ENCODE measurements at places on chromosomes 7 and 10.

DNA sequence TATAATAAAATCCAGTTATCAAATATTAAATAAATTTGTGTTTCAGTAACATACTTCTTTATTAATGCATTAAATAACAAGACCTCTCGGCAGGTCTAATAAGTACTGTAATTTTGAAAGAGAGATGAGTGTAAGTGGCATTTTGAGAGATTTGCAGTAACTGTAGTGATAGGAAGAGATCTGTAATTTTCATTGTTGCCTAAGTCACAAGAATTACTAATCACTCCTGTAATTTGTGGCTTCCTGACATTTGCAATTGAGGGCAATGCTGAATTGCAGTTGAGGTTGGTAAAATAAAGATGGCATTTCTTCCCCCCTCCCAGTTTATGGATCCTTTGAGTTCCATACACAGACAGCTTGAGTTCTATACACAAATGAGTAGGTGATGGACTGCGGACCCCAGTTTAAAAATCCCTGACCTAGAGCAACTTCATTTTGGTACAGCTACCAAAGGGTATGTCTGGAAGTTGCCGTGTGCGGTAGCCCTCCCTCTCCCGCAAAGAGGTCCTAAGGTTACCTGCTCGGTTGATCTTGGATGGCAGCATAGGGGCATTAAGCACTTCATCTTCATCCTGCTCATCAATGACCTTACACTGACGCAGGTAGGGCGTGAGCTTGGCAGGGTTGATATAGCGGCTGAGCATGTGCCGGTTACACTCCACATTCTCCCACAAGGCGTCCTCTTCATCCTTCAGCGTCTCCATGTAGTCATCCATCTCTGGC lies 96.4 kb downstream of the CARD11 start:
- DNase-seq, result no peak

DNA sequence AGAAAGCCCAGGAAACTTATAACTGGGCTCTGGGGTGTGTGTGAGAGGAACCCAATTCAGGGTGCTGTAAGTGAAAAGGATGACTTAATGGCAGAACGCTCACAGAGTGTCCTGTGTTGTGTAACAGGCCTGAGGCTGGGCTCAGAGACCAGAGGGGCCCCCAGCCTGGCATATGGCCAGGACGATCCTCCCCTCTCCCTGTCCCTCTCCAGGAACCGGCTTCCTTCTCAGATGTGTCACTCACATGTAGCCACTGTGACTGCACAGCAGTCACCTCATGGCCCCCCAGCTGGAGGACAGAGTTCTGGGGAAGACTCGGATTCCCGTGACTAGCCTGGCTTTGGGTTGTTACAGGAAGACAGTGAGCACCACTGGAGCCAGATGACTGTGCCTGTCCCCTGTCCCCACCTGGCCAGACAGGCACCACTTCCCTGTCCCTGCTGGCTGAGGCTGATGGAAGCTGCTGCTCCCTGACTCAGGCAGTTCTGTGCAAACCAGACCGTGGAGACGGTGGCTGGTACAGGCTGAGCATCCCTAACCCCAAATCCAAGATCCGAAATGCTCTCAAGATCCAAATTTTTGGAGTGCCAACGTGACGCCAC lies 220.5 kb downstream of the MLLT10 start:
- DNase-seq, result no peak

GRCh38 chr10:12444981-12445700 lies 95.8 kb downstream of the CAMK1D start:
- DNase-seq, result no peak

GRCh38 chr10:31580646-31581045 lies 261.6 kb downstream of the ZEB1 start:
- DNase-seq, result no peak

DNA sequence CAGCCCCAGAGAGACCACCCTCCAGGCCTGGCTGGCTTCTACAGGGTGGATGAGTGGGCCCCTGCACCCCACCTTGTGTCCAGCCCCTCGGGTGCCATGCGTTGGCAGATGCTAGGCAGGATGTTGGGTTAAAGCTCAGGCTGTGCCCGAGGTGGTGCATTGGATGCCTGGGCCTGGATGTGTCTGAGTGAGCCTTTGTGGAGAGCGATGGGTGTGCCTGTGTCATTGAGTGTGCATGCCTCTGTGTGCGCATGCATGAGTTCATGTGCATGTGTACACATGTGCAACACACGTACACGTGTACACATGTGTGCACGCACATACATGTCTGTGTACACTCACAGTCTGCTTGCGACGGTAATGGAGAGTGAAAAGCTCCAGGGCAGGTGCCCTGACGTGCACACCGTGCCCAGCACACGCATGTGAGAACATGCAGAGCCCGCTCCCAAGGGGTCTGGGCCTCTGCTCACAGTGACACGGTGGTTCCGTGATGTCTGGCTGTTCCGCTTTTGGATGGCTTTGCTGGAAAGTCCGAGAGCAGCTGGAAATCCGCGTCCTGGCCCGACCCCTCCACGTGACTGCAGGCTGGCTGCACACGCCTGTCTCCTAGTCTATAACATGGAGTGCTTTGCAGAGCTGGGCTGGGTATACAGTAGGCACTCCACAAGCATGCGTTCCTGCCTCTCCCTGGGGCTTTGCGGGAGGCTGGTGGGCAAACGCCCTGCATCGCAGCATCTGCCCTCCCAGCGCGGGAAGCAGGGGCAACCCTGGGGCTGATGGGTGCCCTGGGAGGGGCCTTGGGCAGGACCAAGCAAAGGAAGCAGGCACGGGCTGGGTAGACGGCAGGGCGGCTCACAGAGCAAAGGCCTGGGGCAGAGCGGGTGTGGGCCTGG lies 36.9 kb downstream of the ELFN1 start:
- no peak for DNase-seq

GRCh38 chr10:30309403-30309802 lies 39.7 kb downstream of the MTPAP start:
- no peak for DNase-seq

DNA sequence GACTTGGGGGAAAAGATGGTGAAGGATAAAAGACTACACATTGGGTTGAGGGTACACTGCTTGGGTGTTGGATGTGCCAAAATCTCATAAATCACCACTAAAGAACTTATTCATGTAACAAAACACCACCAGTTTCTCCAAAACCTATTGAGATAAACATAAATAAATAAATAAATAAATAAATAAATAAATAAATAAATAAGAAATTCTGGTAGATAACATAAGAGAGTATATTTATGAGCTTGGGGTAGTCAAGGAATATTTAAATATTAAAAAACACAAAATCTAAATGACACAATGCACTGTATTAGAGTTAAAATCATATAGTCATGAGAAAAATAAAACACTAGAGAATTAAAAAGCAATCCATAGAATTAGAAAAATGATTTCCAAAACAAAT lies 333.5 kb upstream of the NRG3 start:
- no peak for DNase-seq

DNA sequence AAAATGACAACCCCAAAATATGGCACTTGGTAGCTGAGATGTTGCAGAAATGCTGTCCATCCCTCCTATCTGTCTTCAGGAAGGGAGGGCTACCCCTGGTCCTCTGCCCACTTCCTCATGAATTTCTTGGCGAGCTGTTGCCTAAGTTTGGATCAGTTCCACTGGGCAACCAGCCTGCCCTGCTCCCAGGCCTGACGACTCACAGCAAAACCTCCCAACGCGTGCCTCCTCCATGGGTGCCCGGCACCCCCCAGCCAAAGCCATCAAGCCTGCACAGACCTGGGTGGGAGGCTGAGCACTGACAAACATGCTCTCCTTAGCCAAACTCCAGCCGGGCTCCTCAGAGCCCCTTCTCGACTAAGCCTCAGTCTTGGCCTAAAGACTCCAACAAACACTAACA lies 8.9 kb downstream of the VSTM4 start:
- peak; percentile 20 for DNase-seq

GRCh38 chr10:7048061-7048460 lies 362.8 kb downstream of the SFMBT2 start:
- peak; percentile 62 for DNase-seq

DNA sequence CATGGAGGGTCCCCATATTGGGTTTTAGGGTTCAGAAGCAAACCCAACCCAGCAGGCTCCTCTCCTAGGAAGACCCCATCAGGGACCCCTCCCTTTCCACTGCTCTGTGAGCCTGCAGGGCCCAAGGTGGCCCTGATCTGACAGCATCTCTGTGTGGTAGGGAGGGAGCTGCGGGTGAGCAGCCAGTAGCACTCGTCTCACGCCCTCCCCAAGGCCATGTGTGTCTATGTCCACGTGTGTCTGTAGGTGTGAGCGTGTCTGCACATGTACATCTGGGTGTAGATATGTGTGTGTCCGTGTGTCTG lies 103.5 kb upstream of the FAM20C start:
- no peak for DNase-seq

- peak; percentile 58 for DNase-seq
Measured at GRCh38 chr10:59970396-59971368, 64.3 kb upstream of the CCDC6 start.

GRCh38 chr10:34434119-34434594 lies 380.9 kb downstream of the PARD3 start:
- no peak for DNase-seq

- no peak for DNase-seq
Measured at GRCh38 chr7:17787257-17787656, 153.0 kb downstream of the SNX13 start.

- peak; percentile 27 for DNase-seq
Measured at GRCh38 chr7:105743351-105744090, 132.9 kb downstream of the ATXN7L1 start.

GRCh38 chr7:26179826-26180497 lies 20.6 kb downstream of the HNRNPA2B1 start:
- DNase-seq, result no peak

DNA sequence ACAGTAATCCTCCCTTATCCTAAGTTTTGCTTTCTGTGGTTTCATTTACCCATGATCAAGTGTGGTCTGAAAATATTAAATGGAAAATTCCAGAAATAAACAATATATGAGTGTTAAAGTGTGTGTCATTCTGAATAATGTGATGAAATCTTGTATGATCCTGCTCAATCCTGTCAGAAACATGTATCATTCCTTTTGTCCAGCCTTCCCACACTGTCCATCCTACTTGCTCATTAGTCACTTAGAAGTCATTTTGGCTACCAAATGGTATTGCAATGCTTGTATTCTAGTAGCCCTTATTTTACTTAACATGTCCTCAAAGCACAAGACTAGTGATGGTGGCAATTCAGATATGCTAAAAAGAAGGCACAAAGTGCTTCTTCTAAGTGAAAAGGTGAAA lies 1211.2 kb upstream of the SORCS1 start:
- no peak for DNase-seq

- DNase-seq, result no peak
Measured at GRCh38 chr7:5687936-5688630, 93.4 kb downstream of the RNF216 start.

DNA sequence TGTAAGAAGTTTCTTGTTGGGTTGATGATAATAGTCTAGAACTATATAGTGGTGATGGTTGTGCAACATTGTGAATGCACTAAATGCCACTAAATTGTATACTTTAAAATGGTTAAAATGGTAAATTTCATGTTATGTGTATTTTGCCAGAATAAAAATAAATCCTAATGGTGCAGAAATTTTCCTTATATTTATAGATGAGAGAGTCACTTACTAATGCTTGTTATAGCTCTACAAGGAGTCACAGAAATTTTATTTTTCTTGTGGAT lies 21.1 kb downstream of the SPAG6 start:
- DNase-seq, result no peak

DNA sequence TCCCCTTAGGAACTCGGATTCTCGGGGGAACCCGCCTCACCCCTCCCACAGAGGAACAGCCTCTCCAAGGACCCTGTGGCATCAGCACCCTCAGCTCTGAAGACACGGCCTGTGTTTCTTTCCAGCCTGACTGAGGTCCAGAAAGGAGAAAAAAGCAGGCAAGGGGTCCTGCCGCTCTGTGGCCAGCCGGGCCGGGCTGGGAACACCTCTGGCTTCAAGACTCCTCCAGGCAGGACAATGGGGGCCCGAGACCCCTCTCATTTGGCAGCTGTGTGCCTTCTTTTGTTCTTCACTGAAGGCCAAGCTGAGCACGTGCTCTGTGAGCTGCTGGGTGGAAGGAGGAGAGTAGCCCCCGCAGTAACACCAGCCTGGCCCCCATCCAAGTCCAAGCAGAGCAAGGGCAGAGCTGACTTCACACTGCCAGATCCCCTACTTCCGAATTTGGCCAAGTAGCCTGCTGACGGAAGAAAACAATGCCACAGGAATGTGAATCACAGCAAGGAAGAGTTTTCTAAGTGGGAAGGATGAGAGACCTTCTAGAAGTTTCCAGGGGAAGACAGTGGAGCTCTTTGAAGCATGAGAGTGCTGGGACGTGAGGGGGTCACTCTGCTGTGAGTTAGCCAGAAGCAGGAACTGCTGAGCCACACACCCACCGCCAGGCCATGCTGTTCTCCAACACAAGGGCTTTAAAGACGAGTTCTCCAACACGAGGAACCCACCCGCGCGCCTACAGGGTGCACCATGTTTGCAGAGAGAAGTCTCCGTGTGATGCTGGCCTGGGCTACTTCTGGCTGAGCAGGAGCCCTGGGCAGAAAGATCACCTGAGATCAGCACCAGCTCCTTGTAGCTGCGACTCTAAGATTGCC lies 3.1 kb downstream of the CNPY1 start:
- DNase-seq, result no peak

DNA sequence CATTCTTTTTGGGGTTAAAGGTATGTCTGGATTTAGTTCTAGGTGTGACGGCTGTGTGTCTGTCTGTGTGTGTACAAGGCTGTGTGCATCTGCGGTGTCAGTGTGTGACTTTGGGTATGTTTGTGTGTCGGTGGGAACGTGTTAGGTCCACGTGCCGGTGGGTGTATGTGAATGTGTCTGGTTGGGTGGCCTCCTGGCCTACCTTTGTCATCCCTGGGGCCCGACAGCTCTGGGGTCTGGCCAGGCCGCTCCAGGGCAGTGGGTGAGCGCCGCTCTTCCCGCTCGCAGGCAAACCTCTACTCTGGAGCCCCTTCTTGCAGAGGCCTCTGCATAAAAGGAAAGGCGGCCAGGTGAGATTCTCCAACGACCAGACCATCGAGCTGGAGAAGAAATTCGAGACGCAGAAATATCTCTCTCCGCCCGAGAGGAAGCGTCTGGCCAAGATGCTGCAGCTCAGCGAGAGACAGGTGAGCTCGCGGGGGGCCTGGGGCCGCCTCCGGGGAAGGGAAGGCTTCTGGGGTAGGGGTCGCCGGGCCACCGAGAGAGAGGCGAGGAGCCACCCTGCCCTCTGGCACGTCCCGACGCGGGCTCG lies 2.4 kb downstream of the HHEX start:
- peak; percentile 36 for DNase-seq

- DNase-seq, result no peak
Measured at GRCh38 chr7:138477581-138477980, 17.5 kb downstream of the TRIM24 start.

GRCh38 chr10:51462076-51462779 lies 237.2 kb downstream of the CSTF2T start:
- no peak for DNase-seq

DNA sequence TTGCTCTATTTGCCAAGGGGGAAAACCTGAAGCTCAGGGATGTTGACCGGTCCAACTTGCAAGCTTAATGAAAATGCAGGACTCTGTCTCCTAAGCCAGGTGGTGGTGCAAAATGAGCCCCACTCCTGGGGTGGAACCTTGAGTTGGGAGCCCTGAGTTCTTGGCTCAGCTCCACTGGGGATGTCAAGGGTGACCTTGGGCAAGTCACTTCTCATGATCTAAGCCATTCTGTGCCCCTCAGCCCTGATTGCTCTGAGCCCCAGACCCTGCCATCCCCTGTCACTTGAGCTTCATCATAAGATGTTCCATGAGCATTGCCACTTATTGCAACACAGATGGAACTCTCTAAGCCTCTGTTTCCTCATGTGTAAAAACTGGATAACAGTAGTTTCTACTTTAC lies 33.9 kb downstream of the MYL10 start:
- DNase-seq, result no peak
